ENCODE measurements at places on chromosomes 2 and 18.

DNA sequence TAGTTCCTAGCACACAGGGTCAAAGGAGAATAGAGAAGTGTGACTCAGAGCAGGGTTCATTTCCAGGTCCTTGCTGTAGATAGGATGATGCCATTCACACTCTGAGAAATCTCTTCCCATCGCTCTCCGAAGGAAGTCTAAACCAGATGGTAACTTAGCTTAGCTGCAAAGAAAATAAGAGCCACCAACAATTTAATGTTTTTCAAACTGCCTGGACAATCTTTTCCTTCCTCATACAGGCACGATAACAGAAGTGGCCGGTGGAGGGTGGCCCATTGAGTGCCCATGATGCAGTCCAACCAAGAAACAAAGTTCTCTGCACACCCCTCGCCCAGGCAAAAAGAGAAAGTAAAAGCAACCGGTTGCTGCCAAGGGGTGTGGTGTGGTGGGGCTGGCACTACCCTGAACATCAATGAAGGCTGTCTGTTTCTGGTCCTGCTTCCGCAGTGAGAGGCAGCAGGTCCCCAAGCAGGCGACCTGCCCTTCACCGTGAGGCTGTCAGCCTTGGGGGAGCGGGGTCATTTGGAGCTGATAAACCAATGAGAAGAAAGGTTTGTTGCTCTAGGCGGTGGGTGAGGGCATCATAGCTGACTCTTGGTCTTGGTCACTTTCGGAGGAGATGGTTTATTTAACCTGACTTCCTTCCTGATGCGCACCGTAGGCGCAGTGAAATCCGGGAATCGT is 105.6 kb upstream of the CD302 start:
- DNase-seq, result peak; percentile 51

GRCh38 chr18:32424696-32425095 is 46.0 kb downstream of the GAREM1 start:
- no peak for DNase-seq

DNA sequence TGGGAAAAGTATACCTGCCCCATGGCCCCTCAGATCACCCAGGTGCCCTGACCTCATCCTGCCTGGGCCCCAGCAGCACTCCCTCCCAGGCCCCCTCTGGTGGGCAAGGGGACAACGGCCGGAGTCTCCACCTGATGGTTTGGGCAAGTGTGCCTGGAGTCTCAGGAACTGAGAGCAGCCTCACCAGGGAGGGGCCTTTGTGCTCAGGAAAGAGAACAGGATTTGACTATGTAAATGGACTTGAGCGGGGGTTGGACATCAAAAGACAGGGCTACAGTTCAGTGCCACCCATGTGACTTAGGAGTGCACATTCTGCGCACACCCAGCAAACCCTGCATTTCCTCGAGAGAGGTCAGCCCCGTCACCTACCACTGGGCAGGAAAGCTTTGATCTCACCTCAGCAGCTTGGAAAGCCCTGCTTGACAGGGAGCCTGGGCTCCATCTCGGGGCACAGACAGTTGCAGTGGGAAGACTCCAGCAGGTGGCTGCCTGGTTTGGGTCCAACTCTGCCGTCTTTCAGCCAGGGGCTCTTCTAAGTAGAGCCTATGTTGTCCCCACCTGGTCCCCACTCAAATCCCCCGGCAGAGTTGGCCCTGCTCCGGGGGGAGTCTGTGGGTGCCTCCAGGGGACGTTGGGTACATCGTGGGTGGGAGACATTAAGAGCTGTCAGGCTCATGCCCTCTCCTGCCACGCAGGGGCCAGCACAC is 3.3 kb downstream of the INPP5D start:
- DNase-seq, result no peak

- DNase-seq, result no peak
These were observed 34.7 kb upstream of the MRPL33 start for GRCh38 chr2:27736890-27737204.

DNA sequence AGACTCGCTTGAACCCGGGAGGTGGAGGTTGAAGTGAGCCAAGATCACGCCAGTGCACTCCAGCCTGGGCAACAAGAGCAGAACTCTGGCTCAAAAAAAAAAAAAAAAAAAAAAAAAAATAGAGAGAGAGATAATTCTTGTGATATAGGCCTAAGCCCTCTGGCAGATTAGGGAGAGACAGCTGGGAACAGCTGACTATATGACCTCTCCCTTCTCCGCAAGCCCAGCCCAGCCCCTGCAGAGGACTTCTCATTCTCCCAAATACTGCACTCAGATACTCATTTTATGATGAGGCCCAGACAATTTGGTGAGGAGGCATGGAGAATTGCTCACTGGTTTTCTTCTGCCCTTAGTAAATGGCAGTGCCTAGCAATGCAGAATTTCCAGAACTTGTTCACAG is 262.0 kb downstream of the HAUS1 start:
- DNase-seq, result no peak

DNA sequence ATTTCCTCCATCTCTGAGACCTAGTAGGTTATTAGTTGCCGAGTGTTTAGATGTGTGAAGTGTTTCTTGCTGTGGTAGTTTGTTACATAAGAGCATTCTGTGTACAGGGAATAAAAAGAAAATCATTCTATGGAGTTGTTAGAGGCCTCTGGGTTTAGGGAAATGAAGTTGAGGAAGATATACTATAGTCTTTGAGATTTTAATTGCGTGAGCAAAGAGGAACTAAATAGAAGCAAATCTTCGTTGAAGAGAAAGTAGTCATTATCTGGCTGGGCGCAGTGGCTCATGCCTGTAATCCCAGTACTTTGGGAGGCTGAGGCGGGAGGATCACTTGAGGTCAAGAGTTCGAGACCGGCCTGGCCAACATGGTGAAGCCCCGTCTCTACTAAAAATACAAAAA is 19.0 kb downstream of the USP39 start:
- DNase-seq, result no peak

DNA sequence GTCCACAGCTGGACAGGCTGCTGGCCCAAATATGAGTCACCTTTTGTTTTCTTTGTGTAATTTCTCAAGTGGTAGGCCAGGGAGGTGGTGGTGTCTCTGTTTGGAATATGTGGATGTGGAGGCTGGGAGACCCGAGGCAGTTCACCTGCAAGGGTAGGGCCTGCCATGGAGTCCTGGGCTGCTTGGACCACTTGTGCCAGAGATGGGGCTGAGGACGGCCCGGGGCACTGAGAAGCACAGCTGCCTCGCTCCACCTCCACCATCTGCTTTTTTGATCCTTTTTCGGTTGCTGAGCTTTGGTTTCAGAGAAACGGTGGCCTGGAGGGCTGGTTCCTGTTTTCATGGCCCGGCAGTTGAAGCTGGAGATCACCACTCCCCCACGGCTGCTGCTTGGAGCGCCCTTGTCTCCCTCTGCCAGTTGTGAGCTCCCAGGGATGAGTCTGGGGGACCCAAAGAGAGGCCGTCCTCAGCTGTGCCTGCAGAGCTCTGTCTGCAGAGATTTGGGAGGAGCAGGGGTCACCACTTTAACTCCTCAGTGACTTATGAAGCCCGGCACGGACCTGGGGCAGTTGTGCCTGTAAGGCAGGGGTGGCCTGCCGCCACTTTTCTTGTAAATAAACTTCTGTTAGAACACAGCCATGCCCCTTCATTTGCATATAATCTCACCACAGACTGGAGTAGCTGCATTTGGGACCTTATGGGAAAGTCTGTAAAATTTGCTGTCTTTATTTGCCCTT is 67.6 kb upstream of the MCFD2 start:
- DNase-seq, result no peak

- DNase-seq, result no peak
These were observed 102.3 kb upstream of the ALPP start for GRCh38 chr2:232276084-232276732.

- no peak for DNase-seq
These were observed 139.0 kb upstream of the HNRNPA3 start for GRCh38 chr2:177073611-177074010.

GRCh38 chr2:205461678-205462665 is 220.3 kb upstream of the NRP2 start:
- DNase-seq, result no peak

- no peak for DNase-seq
These were observed 97.7 kb upstream of the PGAP1 start for GRCh38 chr2:197024206-197024605.

GRCh38 chr2:195813421-195813820 is 156.4 kb downstream of the SLC39A10 start:
- DNase-seq, result no peak

- no peak for DNase-seq
These were observed 23.2 kb downstream of the PIAS2 start for GRCh38 chr18:46894124-46894523.

GRCh38 chr2:215407061-215407460 is 28.8 kb downstream of the FN1 start:
- DNase-seq, result no peak

- DNase-seq, result no peak
These were observed 41.6 kb upstream of the SH3BP4 start for GRCh38 chr2:234910186-234910679.

GRCh38 chr2:8684540-8684877 is 2.7 kb downstream of the ID2 start:
- DNase-seq, result no peak

DNA sequence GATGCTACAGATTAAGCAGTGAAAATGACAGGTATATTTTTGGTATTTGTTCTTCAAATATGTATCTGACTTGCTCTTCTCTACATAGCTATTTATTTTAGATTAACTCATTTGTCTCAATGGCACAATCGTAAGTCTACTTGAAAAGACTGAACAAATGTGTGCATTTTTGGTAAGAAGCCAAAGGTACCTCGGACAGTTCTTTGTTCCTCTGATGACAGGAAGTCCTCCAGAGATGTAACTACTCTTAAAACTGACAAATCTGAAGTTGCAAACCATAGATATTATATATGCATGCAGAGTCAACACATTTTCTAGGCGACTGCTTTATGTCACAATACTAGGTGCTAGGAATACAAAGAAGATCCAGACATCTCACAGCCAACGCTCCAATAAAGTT is 36.7 kb downstream of the NDUFAF7 start:
- DNase-seq, result no peak

GRCh38 chr2:136324966-136325365 is 207.0 kb upstream of the CXCR4 start:
- DNase-seq, result no peak

DNA sequence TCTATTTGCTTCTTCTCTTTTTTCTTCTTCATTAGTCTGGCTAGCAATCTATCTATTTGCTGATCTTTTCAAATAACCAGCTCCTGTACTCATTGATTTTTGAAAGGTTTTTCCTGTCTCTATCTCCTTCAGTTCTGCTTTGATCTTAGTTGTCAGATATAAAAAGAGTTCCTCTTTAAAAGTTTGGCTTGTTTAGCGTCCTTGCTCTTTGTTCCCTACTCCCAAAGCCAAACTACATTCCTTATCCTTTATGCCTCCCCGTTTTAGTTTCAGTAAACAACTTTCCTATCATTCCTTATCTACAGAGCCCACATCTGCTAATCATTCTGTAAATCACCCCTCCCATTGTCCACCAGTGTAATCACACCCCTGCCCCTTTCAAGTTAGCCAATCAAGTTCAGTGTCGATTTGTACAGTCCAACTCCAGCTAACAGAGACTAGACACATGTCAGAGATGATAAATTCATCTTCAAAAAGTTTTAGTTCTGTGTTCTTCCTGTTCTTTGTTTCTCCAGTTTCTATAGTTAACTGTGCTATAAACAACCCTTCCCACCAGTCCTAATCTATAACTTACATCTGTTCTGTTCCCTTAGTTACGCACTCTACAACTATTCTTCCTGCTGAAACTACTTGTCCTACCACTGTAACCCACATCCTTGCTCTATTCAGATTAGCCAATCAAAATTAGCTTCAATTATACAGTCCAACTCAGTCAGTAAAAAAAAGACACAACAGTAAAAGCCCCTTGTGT is 44.4 kb downstream of the TFPI start:
- no peak for DNase-seq

- no peak for DNase-seq
These were observed 165.4 kb downstream of the MSH2 start for GRCh38 chr2:47568164-47568850.

- DNase-seq, result no peak
These were observed 40.2 kb upstream of the LYPD6B start for GRCh38 chr2:148998165-148998830.

DNA sequence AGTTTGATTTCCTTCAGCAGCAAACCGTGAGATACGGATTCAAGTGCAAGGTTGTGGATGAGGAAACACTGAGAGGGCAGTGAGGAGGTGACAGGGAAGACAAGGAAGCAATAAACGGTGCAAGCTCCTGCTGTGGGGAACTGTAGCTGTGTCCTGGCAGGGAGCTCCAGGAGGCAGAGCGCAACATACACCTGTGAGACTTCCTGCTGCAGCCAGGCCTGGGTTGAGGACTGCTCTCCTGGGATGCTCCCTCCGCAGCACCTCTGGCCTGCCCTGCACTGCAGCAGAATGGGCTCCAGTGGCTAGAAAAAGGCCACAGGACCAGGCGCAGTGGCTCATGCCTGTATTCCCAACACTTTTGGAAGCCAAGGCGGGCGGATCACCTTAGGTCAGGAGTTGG is 85.5 kb downstream of the MRO start:
- no peak for DNase-seq

DNA sequence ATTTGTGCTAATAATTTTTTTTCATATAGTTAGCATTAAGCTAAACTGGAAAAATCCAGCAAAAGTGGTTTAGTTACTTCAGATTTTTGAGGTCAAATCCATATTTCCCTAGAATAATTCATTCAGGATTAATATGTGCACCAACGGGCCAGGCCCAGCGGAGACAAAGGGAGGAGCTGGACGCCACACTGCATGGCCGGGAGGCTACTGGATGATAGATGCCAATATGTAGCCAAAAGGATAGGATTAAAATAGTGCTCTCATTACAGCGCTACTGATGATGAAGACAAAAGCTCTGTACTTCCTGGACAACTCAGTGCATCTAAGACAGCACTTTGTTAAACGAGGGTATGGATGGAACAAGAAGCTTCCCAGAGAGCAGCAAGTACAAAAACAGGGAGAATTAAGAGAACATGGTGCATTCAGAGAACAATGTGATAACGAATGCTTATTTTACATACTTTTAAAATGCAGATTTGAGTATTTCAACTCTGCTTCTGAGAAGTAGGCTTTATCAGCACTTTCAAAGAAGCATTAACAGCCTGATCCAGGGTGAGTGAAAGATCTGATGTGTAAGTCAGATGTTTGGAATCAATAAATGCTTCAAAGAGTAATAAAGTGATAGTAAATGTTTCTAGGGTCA is 39.8 kb downstream of the PPP4R1 start:
- no peak for DNase-seq

DNA sequence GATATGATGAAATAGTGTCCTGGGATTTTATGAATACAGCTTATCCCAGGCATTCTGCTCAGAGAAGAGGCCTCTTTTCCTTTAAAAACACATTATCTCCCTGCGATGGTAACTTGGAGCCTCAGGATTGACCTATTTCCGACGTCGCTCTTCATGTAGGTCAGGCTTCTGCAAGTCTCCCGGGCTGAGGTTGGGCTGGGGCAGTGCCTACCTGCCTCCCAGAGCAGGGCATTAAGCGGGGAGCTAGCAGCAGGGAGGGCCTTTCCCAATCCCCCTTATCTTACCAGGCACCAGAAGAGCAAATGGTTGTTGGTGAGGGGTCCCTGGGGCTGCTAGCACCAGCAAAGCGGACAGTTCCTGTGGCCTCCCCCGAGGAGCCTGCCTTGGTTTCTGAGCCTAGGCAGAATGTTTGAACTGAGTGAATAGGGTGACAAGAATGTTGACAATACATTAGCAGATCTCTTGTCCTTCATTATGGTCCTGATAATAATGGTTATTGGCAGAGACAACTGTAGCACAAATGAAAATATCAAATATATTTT is 60.2 kb downstream of the TRPM8 start:
- no peak for DNase-seq

- no peak for DNase-seq
These were observed 10.5 kb upstream of the AGAP1 start for GRCh38 chr2:235483313-235483712.

GRCh38 chr2:168462543-168463045 is 6.5 kb downstream of the CERS6 start:
- DNase-seq, result no peak

GRCh38 chr2:223712642-223713041 is 110.5 kb upstream of the SCG2 start:
- DNase-seq, result no peak
